ENCODE measurements at places on chromosomes 4 and X.
A peak's percentile ranks its signal among the peaks of the same experiment; 100 is the strongest.

- DNase-seq: no peak
These were observed 121.7 kb downstream of the PDS5A start for GRCh38 chr4:39855909-39856512.

GRCh38 chrX:37818031-37818430 lies 29.3 kb downstream of the DYNLT3 start:
- no peak for DNase-seq

- DNase-seq: no peak
These were observed 39.4 kb downstream of the GLRA3 start for GRCh38 chr4:174789657-174790056.

DNA sequence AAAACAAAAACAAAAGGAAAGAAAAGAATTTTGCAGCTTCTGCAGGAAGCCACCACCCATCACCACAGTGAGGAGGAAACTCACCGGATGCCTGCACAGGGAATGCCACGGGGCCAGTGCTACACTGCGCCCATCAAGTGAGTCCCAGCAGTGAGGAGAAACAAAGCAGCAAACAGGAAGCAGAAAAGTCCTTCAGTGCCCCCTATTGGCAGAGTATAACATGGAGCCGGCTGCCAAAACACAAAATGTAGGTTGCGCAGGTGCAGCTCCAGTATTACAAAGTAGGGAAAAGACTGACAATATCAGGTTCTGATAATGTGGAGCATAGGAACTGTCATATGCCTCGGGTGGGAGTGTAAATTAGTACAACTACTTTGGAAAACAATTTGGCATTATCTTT lies 23.3 kb upstream of the SCML2 start:
- DNase-seq: no peak

DNA sequence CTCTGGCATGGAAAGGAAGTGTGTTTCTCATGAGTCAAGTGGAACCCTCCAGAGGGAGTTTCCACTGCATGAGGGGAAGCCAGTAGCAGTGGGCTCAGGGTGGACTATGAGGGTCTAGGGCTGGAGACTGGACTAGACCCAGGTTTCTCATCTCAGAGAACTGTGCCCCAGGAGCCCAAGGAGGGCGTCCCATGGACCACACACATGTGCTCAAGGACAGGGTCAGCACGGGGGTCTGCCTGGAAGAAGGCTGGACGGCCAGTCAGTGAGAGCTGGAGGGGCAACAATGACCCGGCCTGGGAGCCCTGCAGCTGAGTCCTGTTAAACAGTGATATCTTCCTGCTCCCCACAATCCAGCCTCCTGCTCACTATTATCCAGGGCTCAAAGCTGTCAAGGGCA lies 5.8 kb upstream of the CTSO start:
- no peak for DNase-seq

DNA sequence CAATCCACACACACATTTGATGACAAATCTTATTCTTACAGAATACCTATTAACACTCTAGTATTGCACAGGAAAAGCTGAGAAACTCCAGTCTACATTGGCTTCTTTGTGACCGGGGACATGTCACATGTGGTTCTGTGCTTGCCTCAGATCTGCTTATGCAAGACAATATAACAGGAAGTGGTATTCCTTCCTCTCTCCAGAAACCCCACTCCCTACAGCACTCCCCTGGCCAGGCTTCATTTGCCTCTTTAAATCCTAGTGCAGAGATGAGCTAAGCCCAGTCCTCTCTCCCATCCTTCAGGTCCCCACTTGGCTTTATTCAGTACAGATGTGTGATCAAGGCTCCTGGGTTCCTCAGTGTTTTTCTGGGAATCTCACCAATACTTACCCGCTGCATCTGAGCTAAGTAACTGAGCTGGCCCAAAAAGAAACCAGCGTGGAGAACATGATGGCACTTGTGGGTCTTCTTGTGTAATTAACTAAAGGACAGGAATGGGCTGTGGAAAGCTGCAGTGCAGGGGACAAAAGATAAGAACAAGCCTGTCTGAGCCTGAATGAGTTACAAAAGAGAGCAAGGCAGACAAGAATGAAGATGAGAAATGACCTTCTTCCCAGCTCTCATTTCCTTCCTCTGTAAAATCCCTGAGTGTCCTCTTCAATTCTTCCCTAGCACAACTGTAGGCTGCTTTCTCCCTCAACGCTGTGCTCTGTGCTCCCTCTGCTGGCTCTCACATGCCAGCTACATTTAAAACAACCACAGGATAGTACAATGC lies 105.6 kb downstream of the HNRNPD start:
- peak; percentile 22 for DNase-seq

DNA sequence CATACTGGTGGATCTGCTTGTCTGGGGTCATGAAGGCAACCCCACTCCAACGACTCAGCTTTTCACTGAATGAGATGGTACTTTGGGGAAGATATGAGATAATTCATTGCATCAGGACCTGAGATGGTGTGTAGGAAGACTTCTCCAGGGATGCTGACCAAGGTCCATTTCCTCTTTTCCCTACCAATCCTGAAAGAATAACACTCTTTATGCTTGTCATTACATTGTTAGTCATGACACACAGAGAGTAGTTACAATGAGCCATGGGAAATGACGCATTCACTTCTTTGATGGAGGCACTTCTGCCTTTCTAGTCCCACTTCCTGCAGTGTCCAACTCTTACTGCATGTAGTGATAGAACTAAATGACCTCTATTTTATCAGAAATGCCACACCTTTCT lies 58.6 kb downstream of the AREG start:
- no peak for DNase-seq

GRCh38 chrX:153723351-153724251 lies 586 bp downstream of the BCAP31 start:
- peak; percentile 51 for DNase-seq

DNA sequence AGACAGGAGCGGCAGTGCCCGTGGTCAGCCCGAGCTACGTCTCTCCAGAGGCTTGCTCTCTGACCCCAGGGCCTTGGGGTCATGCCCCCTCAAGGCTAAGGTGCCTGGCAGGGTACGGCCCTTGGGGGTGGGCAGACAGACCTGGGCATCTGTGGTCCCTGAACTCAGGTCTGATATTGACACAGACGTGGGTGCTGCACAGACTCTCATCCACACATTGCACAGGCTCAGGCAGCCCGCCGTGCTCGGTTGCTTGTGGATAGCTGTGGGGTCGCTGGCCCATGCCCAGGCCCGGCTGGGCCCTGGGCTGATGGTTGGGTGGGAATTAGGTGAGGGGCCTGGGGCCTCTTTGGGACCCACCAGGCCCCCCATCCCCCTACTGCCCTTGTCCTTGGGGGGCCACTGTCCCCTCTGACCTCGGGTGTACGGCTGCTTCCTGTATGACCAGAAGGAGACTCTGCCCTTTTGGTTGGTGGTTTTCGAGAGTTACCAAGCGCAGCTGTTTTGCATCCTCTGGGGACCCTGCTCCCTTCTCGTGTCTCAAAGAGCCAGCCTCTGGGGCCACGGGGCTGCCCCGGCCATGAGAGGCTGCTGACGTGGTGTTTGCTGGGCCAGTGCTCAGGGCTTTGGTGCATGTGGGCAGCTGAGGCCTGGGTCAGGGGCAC lies 10.1 kb downstream of the FGFRL1 start:
- no peak for DNase-seq

GRCh38 chr4:4182835-4183568 lies 43.7 kb downstream of the OTOP1 start:
- peak; percentile 5 for DNase-seq

GRCh38 chrX:152943826-152944225 lies 46.0 kb downstream of the ZNF185 start:
- DNase-seq: no peak

- no peak for DNase-seq
These were observed 22.5 kb downstream of the STX18 start for GRCh38 chr4:4519297-4519894.

GRCh38 chrX:103212749-103213457 lies 2.0 kb upstream of the BEX4 start:
- no peak for DNase-seq

- no peak for DNase-seq
These were observed 239.1 kb downstream of the ASMT start for GRCh38 chrX:1853916-1854315.

DNA sequence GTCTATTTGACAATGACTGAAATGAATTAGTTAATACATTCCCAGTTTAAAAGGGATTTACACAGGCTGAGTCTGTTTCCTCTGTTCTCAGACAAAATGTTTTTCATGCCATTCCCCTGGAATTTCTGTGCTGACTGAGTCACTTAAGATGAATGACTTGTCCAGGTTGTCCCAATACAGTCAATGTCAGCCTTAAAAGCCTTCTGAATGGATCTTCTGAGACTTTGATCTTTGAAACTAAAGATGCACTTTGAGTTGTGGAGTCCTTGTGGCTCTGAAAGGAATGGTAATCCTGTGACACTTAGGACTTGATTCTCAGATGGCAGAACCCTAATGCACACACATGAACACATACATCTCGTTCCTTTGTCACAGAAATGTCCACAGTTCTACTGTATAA lies 622.2 kb upstream of the GRID2 start:
- no peak for DNase-seq

GRCh38 chr4:152308951-152309350 lies 226.9 kb downstream of the FBXW7 start:
- no peak for DNase-seq

- DNase-seq: no peak
These were observed 33.2 kb downstream of the NPY2R start for GRCh38 chr4:155241664-155242063.

- DNase-seq: no peak
These were observed 20.3 kb upstream of the ABCG2 start for GRCh38 chr4:88178626-88179231.

GRCh38 chrX:48694776-48695533 lies 1.6 kb upstream of the SUV39H1 start:
- no peak for DNase-seq

- DNase-seq: no peak
These were observed 147.2 kb upstream of the RBPJ start for GRCh38 chr4:26173619-26174018.

GRCh38 chrX:152138388-152138784 lies at the start of gene MAGEA10:
Gene MAGEA10, minus strand, starts transcription at chrX:152138577. Its CDS starts 2,957 bp downstream, at chrX:152135620.
- DNase-seq: no peak

GRCh38 chrX:103861200-103861599 lies 29.1 kb upstream of the RAB9B start:
- no peak for DNase-seq

DNA sequence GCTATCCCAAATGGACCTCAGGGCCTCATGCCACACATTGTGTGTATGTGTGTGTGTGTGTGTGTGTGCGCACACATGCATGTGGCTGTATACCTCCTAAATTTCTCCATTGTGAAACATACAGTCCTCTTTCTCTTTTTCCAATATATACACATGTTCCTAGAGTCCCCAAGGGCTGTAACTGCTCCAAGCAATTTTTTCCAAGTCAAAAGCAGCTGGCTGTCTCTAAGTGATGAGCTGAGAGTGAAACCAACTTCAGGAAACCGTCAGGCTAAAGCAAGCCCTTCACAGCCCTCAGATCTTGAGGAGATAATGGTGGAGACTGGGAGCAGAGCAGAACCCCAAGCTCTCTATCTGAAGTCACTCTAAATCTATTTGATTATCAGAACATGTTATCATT lies 496.1 kb upstream of the DIPK2B start:
- no peak for DNase-seq

- DNase-seq: no peak
These were observed 462.2 kb upstream of the PABPC4L start for GRCh38 chr4:134663742-134664141.

DNA sequence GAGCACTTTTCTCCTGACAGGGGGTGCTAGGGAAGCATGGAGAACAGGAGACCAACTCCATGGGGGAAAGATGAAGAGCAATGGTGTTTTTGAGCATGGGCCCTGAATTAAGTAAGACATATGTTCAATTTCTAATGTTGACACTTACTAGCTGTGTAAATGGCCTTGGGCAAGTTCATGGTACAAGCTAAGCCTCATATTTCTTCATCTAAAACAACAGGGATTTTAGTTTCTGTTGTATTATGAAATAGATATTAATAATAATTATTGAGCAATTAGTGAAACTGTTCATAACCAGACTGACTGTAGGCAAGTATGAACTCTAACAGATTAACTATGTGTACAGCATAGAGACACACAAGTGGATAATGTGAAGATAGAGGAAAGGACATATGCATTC lies 515.0 kb upstream of the FAT1 start:
- DNase-seq: no peak

DNA sequence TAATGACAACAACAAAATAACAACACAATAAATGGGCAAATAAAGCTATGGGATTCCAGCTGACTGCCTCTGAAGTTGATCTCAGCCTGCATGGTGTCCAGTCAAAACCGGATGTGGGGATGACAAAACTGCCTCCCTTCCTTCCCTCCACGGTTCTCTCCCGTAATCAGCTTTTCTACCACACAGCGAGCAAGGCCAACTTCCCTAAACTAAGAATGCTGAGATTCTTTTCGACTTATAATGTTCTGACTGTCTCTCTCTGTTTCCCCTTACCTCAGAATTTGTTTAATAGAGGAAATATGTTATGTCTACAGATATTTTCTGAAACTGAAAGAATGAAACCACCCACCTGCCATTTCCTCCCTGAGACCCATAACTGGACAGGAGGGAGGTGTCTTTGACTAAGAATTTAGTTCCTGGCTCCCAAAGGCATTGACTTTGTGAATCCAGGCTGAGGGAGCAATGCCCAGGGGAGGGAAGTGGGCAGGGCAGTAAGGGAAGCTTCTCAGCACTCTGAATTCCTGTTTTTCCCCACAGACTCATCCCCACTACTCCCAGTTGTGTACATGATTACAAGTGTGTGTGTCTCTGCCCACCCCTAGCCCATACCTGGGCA lies 1.0 kb upstream of the TLR1 start:
- no peak for DNase-seq

GRCh38 chrX:21940356-21940829 lies at the start of gene SMS:
Gene SMS, plus strand, starts transcription at chrX:21940709. Its CDS starts 116 bp downstream, at chrX:21940825.
- peak; percentile 50 for DNase-seq

- DNase-seq: no peak
These were observed 27.7 kb upstream of the REST start for GRCh38 chr4:56879996-56880395.

GRCh38 chrX:57104406-57104805 lies 16.9 kb downstream of the SPIN2B start:
- no peak for DNase-seq

DNA sequence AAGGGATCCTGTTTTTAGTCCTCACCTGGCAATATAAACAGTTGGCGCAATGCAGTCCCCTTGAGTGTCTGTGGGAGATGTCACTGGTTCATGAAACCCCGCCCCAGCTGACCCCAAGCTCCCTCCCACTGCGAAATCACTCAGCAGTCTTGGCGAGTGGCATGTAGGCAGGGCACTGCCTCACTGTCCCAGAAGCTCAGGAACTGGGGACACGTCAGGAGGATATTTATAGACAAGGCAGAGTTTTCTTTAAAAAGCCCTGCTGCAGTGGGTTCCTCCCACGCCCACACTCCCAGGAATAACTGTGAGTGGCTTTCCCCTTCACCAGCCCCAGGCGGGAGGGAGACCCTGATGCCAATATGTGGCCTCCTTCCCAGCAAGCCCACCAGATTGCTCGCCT lies 44.3 kb upstream of the PPP2R2C start:
- DNase-seq: no peak

Data from activated T-cell treated with anti-CD3 and anti-CD28 coated beads for 24 hours (primary cell).